ENCODE measurements at places on chromosomes 13 and 19.

- DNase-seq = no peak
These were observed 86.0 kb downstream of the STK24 start for GRCh38 chr13:98490866-98491265.

- DNase-seq = no peak
These were observed 85.8 kb upstream of the SPATA13 start for GRCh38 chr13:24074678-24075077.

- no peak for DNase-seq
These were observed 1.6 kb upstream of the KRTDAP start for GRCh38 chr19:35491836-35492360.

DNA sequence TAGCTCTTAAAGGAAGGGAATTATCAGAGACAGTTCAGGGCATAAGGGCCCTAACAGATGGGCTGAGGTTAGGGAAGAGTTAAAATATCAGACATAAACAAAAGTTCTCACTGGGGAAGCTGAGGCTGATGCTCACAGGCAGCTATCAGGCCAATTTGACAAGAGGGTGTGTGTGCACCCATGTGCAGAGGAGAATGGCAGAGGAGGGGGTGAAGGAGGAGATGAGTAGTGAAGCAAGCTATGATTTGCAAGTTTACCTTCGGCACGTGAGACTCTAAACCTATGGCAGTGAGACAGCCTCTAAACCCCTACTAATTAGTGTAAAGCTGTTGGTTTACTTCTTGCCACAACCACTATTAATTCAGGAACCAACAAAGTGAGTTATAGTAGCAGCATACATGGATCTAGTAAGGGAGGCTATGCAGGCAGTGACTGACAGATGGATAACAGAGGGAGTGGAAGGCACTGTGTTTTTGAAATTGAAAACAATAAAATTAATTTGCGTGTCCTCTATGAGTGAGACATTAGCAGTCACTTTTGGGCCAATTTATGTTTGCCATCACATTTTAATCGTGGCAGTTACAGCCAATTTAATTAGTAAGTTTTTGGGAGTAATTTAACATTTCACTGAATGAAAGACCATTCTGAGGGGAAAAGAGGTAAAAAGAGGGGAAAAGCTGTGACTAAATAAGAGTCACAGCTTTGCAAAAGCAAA lies 99.6 kb upstream of the HTR2A start:
- no peak for DNase-seq

GRCh38 chr13:79382545-79383275 lies 23.3 kb downstream of the RBM26 start:
- no peak for DNase-seq

GRCh38 chr19:49911381-49912145 lies 14.9 kb upstream of the IL4I1 start:
- DNase-seq = no peak

DNA sequence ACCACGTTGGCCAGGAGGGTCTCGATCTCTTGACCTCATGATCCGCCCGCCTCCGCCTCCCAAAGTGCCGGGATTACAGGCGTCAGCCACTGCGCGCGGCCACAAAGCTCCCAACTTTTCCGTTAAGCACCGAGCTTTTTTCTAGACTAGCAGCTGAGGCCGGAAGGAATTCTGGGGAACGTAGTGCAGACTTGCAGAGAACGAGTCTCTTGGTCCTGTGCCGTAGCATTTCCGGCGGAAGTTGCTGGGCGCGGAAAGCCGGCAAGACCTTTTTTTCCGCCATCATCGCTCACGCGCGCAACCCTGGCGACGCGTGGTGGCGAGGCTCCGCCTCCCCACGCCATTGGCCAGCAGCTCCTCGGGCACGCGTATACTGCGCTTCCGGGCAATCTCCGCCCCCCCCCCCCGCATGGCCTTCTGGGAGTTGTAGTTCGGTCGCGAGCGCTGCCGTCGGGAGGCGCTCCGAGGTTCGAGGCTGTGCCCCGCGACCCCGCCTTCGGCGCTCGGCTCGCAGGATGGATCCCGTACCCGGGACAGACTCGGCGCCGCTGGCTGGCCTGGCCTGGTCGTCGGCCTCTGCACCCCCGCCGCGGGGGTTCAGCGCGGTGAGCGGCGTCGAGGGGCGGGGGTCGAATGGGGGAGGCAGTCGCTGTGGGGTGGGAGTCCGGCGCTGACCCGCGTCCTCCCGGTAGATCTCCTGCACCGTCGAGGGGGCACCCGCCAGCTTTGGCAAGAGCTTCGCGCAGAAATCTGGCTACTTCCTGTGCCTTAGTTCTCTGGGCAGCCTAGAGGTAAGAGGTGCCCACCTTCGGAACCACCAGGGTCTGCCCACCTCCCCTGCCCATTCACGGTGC lies at the start of gene MVB12A:
Gene MVB12A (plus strand): TSS at position 427 of the 854 bp plus-strand sequence. CDS start 89 bp downstream, at position 516.
- peak; percentile 90 for DNase-seq

- no peak for DNase-seq
These were observed 20.0 kb downstream of the CRYL1 start for GRCh38 chr13:20505405-20506366.

DNA sequence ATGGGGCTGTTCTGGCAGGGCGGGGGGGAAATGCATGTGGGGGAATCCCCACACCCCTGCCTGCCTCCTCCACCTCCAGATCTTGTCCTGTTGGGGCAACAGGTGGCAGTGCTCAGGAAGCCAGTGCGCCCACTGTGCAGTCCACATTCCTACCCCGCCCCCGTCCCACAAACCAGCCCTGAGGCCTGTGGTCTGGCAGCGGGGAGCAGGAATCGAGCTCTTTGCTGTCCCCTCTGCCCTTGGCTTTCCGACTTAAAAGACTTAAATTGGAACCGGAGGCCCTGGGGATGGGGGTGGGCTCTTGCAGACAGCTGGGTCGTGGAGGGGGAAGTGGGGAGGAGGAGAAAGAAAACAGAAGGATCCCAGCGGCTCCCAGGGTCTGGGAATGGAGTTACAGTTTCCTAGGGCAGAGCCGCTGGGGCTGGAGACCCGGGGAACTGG lies 4.3 kb downstream of the NANOS3 start:
- no peak for DNase-seq

- DNase-seq = no peak
These were observed 213.7 kb downstream of the TEX29 start for GRCh38 chr13:111533900-111534683.

GRCh38 chr19:5489551-5489950 lies 34.3 kb downstream of the ZNRF4 start:
- no peak for DNase-seq

DNA sequence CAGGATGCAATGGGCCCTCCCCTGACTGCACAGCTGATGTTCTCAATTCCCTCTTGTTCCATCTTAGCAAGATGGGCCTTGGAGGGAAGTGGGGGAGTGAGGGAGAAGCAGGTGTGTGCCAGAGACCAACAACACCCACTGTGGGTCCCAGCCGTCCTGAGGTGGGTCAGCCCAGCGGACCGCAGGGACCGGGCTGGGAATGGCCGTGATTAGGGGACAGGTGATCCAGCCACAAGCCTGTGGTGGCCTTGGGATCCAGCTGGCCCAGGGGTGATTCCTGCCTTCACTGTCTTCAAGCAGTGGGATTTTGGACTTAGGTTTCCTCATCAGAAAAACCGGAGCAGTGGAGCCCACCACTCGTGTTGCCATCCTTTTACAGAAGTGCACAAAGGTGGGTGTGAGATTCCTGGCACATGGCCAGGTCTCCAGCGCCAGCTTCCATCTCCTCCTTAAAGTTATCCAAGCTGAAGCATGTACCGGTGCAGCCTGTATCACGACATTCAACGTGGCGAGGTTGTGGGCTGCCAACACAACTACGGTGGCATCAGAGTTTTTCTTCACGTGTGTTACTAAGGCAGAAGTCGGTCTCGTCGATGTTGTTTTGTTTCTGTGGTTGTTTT lies 9.0 kb upstream of the ATP11A start:
- no peak for DNase-seq

DNA sequence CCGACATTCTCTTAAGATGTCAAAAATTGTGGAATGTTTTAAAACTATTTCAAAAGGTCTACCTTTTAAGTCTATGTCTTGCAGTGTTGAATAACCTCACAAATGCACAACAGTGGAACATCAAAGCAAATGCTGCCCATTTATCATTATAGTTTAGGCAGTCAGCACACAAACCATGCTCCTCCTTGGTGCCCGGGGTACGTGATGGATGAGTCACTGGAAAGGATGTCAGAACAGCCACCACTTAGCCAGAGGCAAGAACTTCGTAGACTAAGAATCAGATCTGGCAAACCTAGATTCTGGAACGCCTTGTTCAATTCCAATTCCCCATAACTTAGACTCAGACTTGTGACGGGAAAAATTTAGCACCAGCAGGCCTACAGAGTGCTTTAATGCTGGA lies 343.6 kb downstream of the FGF9 start:
- no peak for DNase-seq

- no peak for DNase-seq
These were observed 78.4 kb downstream of the TEX29 start for GRCh38 chr13:111398715-111399299.

GRCh38 chr19:29014857-29015436 lies 198.0 kb downstream of the UQCRFS1 start:
- no peak for DNase-seq

DNA sequence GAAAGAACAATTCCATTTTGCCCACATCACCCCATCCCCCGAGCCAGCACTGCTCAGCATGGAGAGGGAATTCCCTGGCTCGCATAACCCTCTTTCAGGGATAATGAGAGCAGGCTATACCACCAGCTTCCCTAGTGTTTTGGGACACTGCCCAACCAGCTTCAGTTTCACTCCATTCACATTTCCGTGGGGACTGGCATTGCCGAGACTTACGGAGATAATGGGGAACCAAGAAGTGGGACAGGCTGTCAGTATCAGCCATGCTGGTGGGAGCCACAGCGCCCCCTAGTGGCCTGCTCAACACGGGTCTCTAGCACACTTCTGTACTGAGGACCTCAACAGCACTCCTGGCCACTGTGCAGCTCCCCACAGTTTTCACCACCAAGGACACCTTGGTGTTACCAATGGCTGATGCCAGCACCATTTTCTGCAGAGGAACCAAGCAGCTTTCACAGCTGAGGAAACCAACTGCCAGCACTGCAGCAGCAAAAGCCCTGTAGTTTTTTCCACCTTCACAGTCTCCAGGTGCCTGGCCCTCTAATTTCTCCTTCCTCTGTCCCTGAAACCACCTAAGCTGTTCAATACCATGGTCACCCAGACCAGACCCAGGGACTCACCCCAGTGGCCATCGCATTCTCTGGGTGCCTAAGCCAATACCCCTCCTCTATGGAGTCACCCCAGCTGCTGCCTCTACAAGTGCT lies 23.7 kb downstream of the SLC6A16 start:
- peak; percentile 88 for DNase-seq

GRCh38 chr13:103067751-103068555 lies 1.7 kb upstream of the SLC10A2 start:
- DNase-seq = no peak

GRCh38 chr19:38263689-38264485 lies 486 bp upstream of the SPINT2 start:
- DNase-seq = peak; percentile 74

DNA sequence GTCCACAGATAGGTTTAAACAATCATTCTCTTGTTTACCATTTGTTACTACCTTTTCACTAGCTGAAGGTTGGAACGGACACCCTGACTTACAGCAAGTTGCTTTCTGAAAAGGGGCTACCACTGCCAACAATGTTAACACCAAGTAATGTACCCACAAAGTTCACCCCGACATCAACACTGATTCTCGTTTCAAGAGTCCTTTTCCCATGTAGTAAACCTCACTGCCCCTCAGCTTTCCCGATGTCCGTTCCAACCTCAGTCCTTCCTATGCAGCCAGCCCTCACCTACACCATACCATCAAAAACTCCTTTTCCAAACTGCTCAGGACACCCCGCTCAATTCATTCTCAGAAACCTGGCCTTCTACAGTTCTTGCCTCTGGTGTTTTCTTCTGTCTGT lies 29.0 kb downstream of the PEG3 start:
- no peak for DNase-seq

GRCh38 chr13:54599413-54599812 lies 1570.8 kb downstream of the OLFM4 start:
- DNase-seq = no peak

DNA sequence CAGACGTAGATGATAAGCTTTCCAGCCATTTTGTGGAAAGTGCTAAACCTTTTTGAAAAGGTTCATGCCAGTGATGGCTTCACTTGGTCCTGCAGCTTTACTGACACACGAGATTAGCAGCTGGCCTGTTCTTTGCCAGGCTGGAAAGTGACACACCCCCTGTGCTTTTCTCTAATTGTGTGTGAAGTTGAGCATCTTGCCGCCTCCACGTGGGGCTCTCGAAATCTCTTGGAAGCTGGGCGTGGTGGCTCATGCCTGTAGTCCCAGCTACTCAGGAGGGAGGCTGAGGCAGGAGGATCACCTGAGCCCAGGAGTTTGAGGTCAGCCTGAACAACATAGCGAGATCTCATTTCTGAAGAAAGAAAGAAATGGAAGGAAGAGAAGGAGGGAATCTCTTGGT lies 25.3 kb upstream of the EHD2 start:
- no peak for DNase-seq

GRCh38 chr13:51885651-51886050 lies 23.9 kb downstream of the CCDC70 start:
- DNase-seq = no peak

GRCh38 chr13:77470986-77471385 lies 64.5 kb upstream of the SCEL start:
- DNase-seq = no peak

DNA sequence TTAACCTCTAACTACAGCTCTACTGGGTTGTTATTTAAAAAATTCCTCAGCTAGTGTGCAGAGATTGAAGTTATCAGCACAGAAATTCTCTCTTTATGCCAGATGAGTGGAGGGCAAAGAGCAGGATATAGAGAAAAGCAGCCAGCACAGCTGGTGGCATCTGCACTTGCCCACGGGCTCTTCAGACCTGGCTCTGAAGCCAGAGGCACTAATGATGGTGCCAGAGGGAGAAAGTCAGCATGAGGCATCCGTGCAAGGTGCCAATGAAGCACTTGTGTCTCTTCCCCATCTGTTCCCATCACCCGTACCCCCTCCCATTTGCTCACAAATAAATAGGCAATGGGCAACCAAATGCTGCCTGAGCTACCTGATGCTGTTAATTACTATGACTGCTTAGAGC lies 138.9 kb downstream of the OLFM4 start:
- DNase-seq = no peak

DNA sequence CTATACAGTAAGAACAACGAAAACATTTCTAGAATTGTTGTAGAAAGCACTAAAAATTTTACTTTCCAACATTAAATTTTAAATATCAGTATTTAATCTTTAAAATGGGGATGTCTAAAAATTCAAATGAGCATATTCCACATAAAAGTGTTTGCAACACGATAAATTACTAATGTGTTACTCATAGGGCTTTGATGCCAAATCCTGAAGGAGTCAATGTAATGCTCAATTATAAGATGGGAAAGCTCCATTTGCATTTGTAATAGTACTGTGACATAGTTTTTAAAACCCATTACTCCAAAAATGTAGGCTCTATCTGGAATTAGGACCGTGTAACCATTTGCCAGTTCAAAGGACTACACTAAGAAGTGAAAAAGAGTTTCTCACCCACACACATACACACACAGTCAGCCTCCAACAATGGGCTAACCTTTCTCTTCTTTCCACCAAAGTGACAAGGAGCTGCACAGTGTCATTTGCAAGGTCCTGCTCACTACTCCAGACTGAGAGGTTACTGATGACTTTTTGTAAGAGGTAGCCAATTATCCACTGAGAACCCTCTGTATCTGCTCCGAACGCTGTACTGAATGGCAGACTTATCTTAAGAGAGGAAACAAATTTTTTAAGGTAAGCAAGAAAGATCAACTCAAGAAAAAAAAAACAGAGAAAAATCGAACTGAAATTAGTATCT lies 26.1 kb upstream of the EEF1AKMT1 start:
- DNase-seq = no peak

Measured in stimulated activated CD4-positive, alpha-beta T cell treated with anti-CD3 and anti-CD28 coated beads, Interleukin-2, amount 100 ng/mL, for 48 hours (primary cell).